Inflammatory macrophage (primary cell): ENCODE measurements at places on chromosomes 11 and 22.

GRCh38 chr11:69375316-69376154, 81.6 kb downstream of the MYEOV start:
- DNase-seq, result no peak

DNA sequence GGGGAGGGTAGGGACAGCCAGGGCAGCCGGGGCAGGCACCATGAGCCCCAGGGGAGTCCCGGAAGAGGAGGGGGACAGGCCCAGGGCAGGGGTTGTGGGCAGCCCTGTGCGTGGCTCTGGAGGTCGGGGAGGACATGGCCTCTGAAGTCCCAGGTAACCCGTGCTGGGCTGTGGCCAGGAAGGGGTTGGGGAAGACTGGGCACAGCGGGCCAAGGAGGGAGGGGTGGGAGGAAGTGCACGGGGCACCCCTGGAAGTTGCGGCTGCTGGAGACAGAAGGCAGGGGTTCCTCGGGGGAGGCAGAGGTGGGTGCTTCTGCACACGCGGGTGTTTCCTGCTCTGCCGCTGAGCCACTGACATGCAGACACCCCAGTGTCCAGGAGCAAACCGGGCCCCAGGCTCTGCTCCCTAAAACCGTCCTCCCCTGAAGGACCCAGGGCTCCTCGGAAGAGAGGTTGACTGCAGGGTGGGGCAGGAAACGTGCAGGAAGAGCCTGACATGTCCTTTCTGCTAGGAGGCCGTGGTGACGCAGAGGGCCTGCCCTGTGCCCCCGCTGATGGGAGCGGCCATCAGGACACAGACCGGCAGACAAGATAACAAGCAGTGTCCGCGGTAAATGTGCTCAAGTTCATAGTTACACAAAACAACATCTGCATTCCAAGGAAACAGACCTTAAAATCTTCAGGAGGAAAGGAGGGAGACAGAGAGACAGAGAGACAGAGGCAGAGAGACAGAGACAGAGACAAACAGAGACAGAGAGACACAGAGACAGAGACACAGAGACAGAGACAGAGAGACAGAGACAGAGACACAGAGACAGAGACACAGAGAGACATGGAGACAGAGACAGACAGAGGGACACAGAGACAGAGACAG, 5.7 kb downstream of the TNNI2 start:
- peak; percentile 71 for DNase-seq

DNA sequence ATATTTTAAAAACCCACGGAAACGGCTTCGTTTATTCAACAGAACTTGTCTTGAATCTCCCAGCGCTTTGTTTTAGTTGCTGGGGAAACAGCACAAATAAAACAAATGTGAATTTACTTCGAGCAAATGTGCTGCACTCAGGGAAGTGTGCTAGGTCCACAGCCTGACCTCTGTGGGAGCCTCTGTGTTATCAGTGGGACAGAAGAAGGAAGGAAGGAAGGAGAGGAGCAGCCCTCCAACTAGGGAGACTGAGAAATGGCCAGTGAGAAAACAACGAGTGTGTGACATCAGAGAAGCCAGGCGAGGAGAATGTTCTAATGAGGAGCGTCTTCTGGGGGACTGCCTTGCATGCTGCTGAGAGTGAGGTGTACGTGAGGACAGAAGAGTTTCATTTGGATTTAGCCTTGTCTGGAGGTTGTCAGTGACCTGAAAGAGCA, 42.7 kb downstream of the PPP6R3 start:
- no peak for DNase-seq

- DNase-seq, result no peak
Observed at GRCh38 chr11:492427-493226, 14.4 kb downstream of the RNH1 start.

DNA sequence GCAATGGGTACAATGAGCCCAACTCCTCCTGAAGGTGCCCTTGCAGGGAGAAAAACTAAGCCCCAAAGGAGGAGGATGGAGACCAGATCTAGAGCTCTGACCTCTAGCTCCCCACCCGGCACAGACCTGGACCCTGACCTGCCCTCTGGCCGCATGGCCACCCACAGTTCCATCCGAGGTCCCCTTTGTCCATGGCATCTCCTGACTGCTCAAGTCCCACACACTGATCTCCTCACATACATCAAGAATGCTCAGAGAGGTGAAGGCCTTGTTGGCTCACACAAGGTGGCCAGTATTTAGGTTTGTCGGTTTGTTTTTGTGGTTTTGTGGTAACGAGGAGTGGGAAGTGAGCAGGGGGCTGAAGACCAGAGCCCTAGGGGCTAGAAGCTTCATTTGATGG, 423.5 kb upstream of the B3GAT1 start:
- DNase-seq, result no peak

DNA sequence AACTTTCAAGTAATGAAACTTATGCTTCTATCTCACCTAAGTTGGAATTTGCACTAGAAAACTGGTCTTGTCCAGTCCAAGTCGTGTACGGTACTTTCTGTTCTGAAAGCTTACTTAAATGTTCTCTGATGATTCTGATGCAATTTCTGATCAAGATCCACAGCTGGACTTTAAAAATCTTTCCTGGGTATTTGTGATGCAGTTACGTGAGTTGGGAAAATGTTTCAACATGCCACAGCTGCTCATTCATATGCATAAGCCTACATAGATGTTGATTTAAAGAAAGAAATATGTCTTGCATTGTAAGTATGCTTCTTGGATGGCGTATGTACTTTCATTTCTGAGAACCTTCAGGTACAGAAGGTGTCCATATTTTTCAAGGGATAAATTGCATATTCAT, 493.7 kb upstream of the CCDC90B start:
- no peak for DNase-seq

DNA sequence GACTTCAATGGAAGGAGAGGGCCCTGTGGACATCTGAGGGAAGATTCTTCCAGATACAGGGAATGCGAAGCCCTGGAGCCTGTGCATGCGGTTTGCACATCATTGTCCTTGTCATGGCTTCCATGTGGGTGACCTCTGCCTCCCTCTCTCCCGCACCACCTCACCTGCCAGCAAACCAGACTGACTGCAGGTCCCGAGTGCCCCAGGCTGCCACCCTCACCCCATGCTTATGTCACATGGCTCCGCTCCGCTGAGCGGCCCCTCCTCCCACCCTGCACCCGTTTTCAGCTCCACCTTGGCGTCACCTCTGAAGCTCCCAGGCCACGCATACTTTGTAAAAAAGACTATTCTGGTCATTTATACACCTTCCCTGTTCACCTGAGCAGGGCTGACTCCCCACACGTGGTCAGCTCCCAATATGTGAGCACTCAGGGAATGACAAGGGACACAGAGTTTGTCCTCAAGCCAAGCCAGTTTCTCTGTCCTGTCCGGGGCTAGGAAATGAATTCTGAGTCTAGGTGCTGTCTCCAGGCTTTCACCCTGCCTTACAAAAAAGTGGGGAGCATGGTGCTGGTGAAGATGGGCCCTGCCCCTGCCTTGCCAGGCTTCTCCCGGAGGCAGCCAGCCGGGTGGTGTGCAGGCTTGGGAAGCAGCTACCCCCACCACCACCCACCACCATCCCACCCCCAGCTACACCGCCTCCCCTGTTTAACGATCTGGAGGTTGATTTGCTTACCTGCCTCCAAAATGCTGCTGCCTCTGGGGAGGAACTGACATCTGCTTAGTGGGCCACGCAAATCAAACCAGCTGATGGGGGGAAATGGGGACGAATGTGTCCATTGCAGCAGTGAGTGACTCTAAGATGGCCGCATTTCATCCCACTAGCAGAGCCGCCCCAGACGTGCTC, 32.7 kb downstream of the FAM83F start:
- no peak for DNase-seq

- DNase-seq, result no peak
Observed at GRCh38 chr22:20528405-20528978, 21.1 kb downstream of the MED15 start.

GRCh38 chr11:134120143-134120850, 51.4 kb downstream of the JAM3 start:
- no peak for DNase-seq
